ENCODE measurements at places on chromosomes 5 and 9.

DNA sequence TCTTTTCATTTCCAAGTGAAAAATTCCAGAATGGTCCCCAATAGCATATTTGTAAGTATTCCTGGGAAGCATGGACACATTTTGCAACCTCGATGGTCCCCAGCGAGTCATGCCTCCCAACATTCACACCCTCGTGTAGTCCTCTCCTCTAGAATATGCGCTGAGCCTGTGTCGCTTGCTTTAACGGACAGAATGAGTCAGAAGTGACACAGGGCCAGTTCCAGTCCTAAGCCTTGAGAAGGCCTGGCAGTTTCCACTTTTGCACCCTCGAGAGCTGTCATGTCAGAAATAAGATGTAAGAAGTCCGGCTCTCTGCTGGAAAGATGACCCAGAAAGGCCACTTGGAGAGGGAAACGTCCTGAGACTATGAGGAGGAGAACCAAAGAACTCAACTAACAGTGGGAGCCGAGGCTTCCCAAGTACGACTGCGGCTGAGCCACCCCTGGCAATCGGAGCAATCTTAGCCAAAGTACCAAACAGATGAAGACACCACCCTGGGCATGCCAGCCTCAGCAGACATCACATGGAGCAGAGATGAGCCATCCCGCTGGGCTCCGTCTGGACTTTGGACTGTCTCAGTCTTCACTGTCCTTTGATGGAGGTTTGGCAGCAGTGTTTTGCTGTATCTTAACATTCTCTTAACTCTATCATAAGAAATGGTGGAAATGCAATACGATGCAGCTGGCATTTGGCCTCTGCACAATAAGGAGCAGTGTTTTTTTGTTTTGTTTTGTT lies 42.6 kb upstream of the GFPT2 start:
- no peak for DNase-seq

- DNase-seq: no peak
These were observed 56.9 kb downstream of the ANKRD55 start for GRCh38 chr5:56176155-56176798.

GRCh38 chr5:142357469-142358090 lies 32.8 kb upstream of the SPRY4 start:
- DNase-seq: no peak

GRCh38 chr9:103483471-103484096 lies 488.5 kb downstream of the CYLC2 start:
- DNase-seq: no peak

DNA sequence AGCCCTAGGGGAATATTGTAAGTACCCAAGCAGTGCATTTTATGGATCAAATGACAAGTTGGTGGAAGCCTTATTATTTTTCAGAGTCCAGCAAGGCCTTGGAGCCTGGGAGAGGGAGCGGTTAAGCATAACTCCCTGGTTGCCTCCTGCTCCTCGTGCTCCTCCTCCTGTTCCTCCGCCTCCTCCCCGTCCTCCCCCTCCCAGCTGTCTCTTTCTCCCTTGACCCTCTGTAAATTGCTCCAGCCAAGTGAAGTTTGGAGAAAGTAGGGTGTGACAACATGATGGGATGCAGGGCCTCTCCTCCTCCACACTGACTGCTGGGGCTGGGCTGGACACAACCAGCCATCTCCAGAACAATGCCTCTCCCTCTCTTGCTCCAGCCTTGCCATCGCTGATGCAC lies 586.9 kb downstream of the CCDC171 start:
- DNase-seq: no peak

DNA sequence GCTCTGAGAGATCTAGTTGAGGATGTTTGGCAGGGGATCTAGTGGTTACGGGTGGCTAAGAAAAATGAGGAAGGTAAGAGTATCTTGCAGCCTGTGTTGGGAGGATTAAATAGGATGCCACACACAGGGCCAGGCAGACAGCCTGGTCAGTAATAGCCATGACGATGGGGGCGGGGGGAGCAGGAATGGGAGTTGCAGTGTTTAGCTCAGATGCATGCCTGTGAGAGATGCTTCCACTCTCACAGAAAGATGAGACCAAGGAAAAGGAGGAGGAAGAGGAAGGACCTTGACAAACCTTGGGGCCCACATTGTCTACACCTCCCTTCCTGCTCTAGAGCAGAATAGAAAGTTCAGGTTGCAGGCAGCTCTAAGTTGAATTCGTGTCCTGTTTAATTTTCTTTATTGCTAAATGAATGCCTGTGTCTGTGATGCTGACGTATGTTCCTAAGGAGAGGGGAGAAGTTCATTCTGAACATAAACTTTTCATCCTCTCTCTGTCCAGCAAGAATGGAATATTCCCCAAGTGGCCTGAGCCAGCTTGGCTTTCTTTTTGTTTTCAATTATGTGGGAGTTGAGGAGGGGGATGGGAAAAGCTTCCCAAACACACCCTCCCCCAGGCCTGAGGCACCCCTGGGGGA lies 28.7 kb downstream of the TGFBI start:
- no peak for DNase-seq

- DNase-seq: no peak
These were observed 27.9 kb downstream of the CD274 start for GRCh38 chr9:5478206-5478605.

GRCh38 chr9:33107762-33108161 lies 31.3 kb upstream of the SMU1 start:
- DNase-seq: no peak

DNA sequence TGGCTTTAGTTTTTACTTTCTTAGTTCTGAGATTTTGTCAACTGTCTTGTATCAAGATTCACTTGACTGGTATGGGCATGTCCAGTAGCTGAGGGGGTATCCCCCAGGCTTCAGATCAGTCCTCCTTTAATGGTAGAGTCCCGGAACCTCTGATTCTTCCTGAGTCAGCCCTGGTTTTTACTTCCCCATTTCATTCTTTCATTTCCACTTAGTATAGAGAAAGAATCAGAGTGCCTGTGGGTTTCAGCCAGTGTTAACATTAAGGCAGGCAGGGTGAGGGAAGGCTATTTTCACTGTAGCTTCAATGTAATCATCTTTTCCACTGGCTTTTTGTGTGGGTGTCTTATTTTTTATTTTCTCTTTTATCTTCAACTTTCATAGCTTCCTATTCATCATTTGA lies 8.3 kb upstream of the COMMD10 start:
- no peak for DNase-seq

DNA sequence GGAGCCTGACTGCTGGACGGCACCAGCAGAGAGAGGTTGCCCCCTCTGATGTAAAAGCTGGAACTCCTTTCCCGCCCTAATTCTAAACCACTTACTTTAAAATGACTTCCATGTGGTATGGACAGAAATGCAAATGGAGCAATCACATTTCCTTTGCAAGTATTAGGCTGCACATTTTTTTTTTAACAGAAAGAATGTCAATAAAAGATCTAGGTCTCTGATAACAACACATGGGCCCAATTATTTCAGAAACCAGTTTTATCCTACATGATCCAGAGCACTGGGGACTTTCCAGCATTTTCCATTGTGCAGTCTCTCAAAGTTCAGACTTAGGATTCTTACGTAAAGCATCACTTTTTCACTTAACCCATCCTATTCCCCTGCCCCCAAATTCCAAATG lies 203.7 kb downstream of the NXNL2 start:
- DNase-seq: no peak

DNA sequence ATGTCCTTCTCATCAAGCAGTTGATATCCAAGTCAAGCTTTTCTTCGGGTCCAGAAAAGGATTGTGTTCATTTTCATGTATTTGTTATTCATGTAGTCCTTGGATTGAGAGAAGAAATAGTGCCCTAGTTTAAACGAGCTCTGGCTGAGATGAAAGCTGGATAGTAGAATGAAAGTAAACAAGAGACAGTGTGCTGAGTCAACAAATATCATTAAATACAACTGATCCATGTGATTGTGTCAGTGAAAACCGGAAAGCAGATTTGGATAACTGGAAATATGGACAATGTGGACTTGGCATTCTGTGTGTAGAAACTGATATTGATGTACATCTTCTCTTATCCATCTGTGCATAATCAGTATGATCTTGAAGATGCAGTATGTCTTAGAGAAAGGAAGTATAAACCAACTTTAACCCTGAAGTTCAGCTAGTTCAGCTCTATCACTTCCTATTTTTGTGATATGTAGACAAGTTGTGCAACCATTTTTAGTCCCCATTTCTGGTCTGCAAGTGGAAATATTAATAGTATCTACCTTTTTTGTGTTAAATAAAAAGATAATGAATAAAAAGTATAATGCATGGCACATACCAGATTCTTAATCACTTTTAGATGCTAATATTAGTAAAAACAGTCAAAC lies 4.4 kb downstream of the MUSK start:
- DNase-seq: peak; percentile 4

- DNase-seq: no peak
These were observed 17.0 kb downstream of the IARS1 start for GRCh38 chr9:92276331-92277032.

DNA sequence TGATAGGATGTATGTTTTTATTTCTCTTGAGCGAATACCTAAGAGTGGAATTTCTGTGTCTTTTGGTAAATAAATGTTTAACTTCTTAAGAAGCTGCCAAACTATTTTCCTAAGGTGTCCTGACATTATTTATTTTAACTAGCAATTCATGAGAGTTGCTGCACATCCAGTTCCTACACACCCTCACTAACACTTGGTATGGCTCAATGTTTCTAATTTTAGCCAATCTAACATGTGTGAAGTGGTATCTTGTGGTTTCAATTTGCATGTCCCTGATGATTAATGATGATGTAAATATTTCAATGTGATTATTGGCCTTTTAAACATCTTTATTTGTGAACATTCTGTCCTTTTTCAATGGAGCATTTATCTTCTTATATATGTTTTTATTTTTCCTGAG lies 2095.5 kb upstream of the C9orf72 start:
- no peak for DNase-seq

GRCh38 chr9:18428661-18429060 lies 45.3 kb upstream of the ADAMTSL1 start:
- DNase-seq: no peak

GRCh38 chr5:34488984-34489383 lies 167.1 kb upstream of the RAI14 start:
- no peak for DNase-seq

DNA sequence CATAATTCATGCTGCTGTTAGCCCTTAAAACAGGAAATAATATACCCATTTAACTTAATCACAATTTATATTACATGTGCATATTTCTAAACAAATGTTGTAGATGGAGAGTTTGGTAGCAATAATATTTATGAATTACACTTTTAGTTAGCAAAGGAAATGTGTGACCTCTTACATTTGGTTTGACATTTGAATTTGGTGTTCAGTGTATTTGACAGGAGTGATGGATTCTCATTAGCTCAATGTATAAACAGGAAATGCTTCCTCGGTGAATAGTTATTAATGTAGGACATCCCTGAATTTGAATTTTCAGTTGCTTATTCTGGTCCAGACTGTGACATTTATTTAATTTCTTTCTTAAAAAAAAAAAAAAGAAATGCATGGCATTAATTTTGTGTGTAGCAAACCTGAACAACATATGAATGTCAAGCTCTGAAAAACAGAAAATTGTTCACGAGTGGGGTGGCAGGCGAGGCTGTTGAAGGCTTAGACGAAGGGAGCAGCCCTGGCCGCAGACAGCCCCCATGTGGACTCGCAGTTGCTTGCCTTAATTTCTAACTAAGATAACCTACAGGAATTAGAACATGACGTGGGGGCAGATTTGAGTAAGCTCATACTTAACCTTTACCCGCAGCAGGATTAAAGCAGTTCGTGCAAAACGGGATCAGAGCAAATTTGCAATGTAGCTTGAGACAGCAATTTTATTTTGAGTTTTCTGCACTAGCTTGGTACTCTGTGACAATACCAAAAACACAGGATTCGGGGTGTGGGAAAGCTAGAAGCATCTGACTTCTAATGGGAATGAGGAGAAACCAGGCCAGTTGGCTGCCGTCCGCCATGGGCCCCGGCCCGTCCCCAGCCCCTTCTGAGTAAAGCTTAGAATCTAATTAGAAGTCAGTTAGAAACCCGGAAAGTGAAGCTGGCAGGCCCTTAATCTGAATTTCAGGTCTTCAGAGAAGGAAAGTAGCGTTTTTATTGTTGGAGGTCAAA lies 134.3 kb downstream of the MACROH2A1 start:
- DNase-seq: no peak

DNA sequence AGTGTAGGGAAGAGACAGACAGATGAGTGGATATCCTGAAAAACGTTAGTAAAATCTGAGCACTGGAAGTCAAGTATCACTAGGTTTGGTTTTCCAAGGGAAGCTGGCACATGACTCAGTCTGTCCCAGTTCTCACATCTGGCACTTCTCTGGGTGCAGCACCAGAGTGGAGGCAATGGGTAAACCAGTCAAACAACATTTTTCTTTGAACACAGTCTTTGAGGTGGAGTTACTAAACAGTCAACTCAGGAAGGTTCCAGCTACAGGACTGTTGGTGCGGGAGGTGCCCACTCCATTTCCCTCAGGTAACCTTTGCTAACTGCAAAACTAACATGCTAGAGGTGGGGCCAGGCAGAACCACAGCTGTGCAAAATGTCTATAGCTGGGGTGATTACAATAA lies 301.4 kb upstream of the RFX3 start:
- DNase-seq: no peak

- DNase-seq: no peak
These were observed 60.5 kb downstream of the GLDC start for GRCh38 chr9:6584881-6585597.

GRCh38 chr9:109022873-109023272 lies 9.6 kb upstream of the CTNNAL1 start:
- DNase-seq: no peak

GRCh38 chr9:36729906-36730305 lies 157.2 kb downstream of the MELK start:
- no peak for DNase-seq

DNA sequence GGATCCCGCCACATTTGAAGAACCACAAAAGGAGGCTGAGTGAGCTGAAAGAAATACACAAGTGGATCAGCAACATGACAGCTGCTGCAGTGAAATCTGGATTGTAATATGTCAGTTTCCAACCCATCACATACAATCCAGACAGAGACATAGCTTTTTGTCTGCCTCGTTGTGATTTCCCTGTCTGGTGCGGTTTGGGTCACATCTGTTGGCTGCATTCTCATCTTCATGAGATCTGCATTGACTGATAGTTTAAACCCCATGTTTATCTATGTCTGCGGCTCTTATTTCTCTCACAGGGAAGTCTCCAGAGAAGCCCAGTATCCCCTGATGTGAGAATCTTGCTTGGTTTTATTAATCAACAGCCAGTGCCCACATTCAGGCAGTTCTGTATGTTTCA lies 403.1 kb upstream of the ZNF608 start:
- no peak for DNase-seq

- peak; percentile 37 for DNase-seq
These were observed 406.6 kb upstream of the TNC start for GRCh38 chr9:115524453-115525059.

DNA sequence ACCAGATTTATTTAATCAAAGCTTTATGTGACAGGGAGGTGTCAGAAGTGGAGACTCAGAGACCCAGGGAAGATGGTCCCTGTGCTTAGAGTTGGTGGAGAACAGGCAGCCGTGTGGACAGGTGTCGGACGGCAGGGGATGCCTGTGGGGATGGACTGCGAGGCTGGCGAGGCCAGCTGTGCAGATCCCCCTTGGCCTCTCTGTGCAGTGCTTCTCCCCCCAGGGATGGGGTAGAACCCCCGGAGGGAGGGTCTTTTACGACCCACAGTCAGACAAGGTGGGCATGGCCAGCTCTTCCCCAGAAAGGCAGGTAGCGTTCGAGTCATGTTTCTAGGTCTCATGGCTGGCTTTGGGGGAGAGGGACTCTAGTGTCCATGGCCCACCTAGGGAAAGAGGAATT lies 4.7 kb upstream of the SLC2A6 start:
- DNase-seq: no peak

GRCh38 chr9:11892401-11892800 lies 800.8 kb upstream of the TYRP1 start:
- no peak for DNase-seq

- DNase-seq: no peak
These were observed 618.2 kb downstream of the TLE1 start for GRCh38 chr9:81071108-81071507.

All from DMS153 (cell line).